Left lung (tissue), 14 donors: ENCODE measurements at places on chromosomes 2 and 18. TPM values are rescaled to one million over a fixed set of nuclear protein-coding genes. Genes with fewer than 3 reads are reported as not detected.

RNF125 gene
- polyA plus RNA-seq: 7.3 TPM

VWC2L gene
- polyA plus RNA-seq: not detected

HSPE1 gene
- polyA plus RNA-seq: 158 TPM

LHCGR gene
- 0.16 TPM for polyA plus RNA-seq

HMSD gene
- polyA plus RNA-seq: 1.2 TPM

KCNG3 gene
- not detected for polyA plus RNA-seq

PTH2R gene
- 0.42 TPM for polyA plus RNA-seq

DNER gene
- polyA plus RNA-seq: 2.1 TPM

TCF7L1 gene
- 62.5 TPM for polyA plus RNA-seq

SDC1 gene
- 97.8 TPM for polyA plus RNA-seq

DTNA gene
- 3.7 TPM for polyA plus RNA-seq

ERFE gene
- polyA plus RNA-seq: 0.33 TPM

DNAH6 gene
- polyA plus RNA-seq: 3.7 TPM

AFF3 gene
- 21.1 TPM for polyA plus RNA-seq

GPAT2 gene
- 3.0 TPM for polyA plus RNA-seq

IGFBP5 gene
- 90.5 TPM for polyA plus RNA-seq

GAREM1 gene
- polyA plus RNA-seq: 20.2 TPM

OTOS gene
- polyA plus RNA-seq: not detected

FABP1 gene
- polyA plus RNA-seq: 0.13 TPM

FER1L5 gene
- polyA plus RNA-seq: 1.1 TPM

NEMP2 gene
- 22.8 TPM for polyA plus RNA-seq

CTIF gene
- polyA plus RNA-seq: 24.9 TPM

INPP5D gene
- 15.5 TPM for polyA plus RNA-seq

CDH19 gene
- 0.35 TPM for polyA plus RNA-seq

UGT1A8 gene
- not detected for polyA plus RNA-seq

EFHD1 gene
- polyA plus RNA-seq: 13.6 TPM

NOL4 gene
- 2.5 TPM for polyA plus RNA-seq

CHRNG gene
- polyA plus RNA-seq: 0.11 TPM

VIT gene
- polyA plus RNA-seq: not detected

WDR43 gene
- polyA plus RNA-seq: 43.0 TPM

ACTR2 gene
- 203 TPM for polyA plus RNA-seq

NTSR2 gene
- polyA plus RNA-seq: not detected

MAP4K3 gene
- 61.0 TPM for polyA plus RNA-seq

GAREM2 gene
- polyA plus RNA-seq: 10.1 TPM

UBE2E3 gene
- 170 TPM for polyA plus RNA-seq

DLX1 gene
- not detected for polyA plus RNA-seq

NOSTRIN gene
- polyA plus RNA-seq: 37.8 TPM

UGT1A5 gene
- polyA plus RNA-seq: not detected

CYP27A1 gene
- polyA plus RNA-seq: 32.3 TPM

RAB27B gene
- 7.4 TPM for polyA plus RNA-seq

KATNAL2 gene
- polyA plus RNA-seq: 6.4 TPM

SALL3 gene
- polyA plus RNA-seq: 0.06 TPM

GREB1L gene
- 1.3 TPM for polyA plus RNA-seq

NEURL3 gene
- polyA plus RNA-seq: 0.35 TPM

ZSWIM2 gene
- not detected for polyA plus RNA-seq

NCKAP1 gene
- 114 TPM for polyA plus RNA-seq

RFTN2 gene
- polyA plus RNA-seq: 29.0 TPM

FKBP1B gene
- polyA plus RNA-seq: 14.6 TPM

KCNG2 gene
- polyA plus RNA-seq: 0.37 TPM

WDR33 gene
- 47.3 TPM for polyA plus RNA-seq

SERTAD2 gene
- 26.8 TPM for polyA plus RNA-seq

CNGA3 gene
- polyA plus RNA-seq: 0.04 TPM

SPP2 gene
- not detected for polyA plus RNA-seq

DNAJC5G gene
- polyA plus RNA-seq: 0.19 TPM

SERPINB10 gene
- 0.10 TPM for polyA plus RNA-seq

DPYSL5 gene
- 0.20 TPM for polyA plus RNA-seq
